ENCODE measurements at places on chromosomes 5 and 9.

GRCh38 chr5:91188755-91189154, 194.4 kb downstream of the ARRDC3 start:
- DNase-seq = no peak

DNA sequence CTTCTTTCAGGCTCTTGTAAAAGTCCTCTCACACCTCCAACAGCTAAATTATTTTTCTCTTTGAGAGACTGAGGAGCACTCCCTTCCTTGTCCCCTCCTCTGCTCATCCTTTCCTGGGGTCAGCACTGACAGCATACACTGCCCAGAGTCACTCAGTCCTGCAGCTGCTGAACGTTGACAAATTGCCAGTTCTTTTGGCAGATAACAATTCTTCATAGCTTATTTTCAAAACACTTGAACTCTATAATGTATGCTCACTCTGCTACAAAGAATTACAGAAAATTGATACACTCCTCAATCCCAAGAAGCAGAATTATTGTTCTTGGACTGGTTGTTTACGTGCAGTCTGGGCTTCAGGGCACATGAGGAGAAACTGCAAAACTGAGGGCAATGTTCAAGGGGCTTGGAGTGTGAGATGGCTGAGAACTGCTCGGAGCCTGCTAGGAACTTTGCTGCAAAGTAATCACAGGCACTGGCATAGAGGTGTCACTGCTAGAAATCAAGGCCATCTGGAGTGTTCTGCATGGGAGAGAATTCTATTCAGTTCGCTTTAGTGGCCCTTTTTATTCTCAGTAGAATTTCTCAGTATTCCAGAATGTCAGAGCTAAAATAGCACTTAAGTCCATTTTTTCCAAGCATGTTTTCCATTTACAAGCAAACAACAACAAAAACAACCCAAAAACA, 96.4 kb upstream of the SPOCK1 start:
- DNase-seq = no peak

DNA sequence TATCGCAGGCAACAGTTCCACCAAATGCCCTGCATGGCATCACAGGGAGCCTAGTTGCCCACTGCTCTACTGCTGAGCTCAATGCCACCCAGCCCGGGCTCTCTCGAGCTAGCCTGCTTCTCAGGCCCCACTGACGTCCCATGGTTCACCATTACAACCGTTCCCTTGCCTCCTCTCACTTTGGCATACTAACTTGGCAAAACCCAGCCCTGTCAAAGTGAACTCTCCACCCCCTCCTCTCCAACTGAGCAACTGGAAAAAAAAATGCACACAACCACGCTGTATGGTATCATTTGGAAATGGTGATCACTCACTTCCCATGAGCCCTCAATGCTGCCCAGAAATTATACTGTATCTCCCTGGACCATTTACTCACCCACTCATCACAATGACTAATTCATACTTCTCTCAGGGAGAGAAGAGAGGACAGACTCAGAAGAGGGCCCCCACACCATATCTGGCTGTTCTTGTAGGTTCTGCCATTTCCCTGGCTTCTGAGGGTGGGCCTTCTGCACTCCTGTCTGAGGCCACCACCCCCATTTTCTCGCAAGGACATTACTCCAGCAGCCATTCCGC, 51.4 kb upstream of the RARS1 start:
- peak; percentile 19 for DNase-seq

GRCh38 chr5:17431272-17432050, 66.6 kb upstream of the TAF11L2 start:
- no peak for DNase-seq

DNA sequence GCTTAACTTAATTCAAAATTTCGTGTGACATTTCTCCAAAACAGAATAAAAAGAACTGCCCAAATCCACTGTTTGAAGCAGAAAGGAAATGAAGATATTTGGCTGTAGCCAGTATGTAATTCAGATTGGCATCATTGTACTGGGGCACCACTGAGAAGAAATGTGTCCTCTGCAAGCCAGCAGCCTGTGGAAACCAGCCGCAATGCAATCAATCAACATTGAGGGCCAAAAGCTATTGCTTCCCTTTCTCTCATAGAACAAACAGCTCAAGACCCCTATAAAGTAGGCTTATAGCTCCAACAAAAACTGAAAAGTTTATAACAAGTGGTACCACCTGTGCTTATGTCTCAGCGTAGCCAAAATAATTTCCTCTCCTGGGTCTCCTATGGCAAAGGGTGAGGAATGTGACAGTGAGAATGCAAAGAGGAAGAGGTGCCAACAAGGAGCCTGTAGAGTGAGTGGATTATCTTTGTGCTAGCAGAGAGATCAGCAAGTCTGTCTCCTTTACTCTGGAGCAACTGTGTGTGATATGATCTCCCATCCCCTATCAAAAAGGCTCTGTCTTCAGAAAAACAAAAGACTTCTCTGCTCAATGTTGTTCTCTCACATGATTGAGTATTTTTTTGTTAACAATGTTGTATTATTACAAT, 1072.3 kb upstream of the DMAC1 start:
- DNase-seq = no peak

DNA sequence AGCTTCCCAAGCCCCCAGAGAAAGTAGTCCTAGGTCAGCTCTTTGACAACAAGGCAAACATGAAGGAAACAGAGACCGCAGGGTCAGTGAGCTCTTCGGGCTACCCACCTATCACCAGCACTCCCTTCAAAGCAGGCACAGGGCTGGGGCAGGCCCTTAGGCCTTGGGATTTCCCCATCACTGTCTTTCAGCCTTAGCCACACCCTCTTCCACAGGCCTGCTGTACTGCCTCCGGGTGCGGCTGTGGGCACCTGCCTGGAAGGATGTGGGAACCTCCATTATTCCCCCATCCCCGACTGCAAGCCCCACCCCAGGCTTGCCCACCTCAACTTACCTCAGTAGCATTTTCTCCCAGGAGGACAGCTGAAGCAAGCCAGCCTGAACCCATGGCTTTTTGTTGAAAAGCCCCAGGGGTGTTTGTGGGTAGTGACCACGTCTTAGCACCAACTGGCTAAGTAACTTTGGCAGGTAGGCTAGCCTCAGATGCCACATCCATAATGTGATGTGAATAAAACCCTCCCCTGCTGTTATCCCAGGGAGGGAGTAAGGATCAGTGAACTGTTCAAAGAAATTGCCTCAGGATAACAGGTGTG, 100.2 kb downstream of the PIK3R1 start:
- no peak for DNase-seq

GRCh38 chr5:40687321-40687720, 7.6 kb downstream of the PTGER4 start:
- DNase-seq = no peak

- DNase-seq = no peak
These were observed 79.3 kb downstream of the ARL15 start for GRCh38 chr5:54230936-54231685.

GRCh38 chr5:132484391-132484725, 6.2 kb downstream of the IRF1 start:
- DNase-seq = no peak

DNA sequence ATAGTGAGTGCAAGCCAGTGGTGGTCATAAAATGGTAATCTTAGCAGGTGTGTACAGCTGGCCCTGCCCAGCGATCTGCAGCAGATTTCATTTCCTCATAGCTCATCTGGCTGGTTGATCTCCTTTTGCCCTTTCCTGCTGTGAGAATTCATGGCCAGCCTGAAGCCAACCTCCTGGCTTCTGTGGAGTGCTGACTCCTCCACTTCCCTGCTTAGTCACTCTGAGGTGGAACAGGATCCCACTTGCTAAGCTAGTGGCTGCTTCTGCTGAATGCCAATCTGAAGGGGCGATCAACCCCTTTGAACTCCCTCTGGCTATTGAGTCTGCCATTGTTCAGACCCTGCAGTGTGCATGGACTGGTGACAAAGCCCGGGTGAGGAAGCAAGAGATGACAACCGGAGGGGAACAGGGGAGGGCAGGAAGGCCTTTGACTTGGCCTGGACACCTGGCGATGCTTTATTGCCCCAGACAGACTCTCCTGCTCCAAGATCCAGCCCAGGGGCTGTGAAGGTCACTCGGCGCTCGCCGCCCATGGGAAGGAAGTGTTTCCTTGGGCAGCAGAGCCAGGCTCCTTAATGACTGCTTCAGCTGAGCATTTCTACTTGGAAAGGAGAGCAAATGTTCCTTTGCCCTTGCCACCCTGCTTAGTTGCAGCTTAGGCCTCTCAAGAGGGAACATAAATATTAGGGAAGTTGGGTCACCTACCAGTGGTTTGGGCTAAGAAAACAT, 341.1 kb downstream of the ZSWIM6 start:
- peak; percentile 56 for DNase-seq

- DNase-seq = no peak
These were observed 165.9 kb upstream of the ELL2 start for GRCh38 chr5:96127538-96127937.

GRCh38 chr9:69197687-69198086, 23.6 kb downstream of the TJP2 start:
- no peak for DNase-seq

DNA sequence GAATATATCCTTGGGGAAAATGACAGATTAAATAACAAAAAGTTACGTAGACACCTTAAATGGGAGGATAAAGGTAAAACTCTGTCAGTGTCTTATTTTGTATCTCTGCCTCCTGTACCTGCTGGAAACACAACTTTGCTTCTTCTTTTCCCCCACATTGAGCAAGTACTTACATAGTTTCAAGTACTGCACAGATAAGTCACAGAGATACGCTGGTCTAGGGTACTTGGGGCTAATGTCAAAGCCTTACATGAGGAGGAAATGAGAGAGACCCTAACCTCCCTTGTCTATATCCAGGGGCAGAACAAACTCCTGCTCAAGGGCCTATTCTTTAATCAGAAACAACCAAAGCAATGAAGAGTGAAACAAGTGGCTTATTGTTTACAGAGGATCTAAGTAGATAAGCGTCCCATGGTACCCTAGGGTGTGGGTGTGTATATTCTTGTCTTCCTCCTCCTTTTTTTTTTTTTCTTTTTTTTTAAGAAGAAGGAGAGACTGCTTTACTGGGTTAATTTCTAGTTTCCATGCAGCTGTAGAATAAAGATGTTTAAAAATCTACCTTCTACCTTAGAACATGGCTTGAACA, 43.1 kb downstream of the ELL2 start:
- DNase-seq = no peak

- DNase-seq = peak; percentile 15
These were observed 2.9 kb downstream of the NR4A3 start for GRCh38 chr9:99824378-99825171.

- DNase-seq = no peak
These were observed 120.7 kb upstream of the RASEF start for GRCh38 chr9:83183621-83184020.

GRCh38 chr5:60836131-60836530, 7.9 kb downstream of the ELOVL7 start:
- DNase-seq = no peak

DNA sequence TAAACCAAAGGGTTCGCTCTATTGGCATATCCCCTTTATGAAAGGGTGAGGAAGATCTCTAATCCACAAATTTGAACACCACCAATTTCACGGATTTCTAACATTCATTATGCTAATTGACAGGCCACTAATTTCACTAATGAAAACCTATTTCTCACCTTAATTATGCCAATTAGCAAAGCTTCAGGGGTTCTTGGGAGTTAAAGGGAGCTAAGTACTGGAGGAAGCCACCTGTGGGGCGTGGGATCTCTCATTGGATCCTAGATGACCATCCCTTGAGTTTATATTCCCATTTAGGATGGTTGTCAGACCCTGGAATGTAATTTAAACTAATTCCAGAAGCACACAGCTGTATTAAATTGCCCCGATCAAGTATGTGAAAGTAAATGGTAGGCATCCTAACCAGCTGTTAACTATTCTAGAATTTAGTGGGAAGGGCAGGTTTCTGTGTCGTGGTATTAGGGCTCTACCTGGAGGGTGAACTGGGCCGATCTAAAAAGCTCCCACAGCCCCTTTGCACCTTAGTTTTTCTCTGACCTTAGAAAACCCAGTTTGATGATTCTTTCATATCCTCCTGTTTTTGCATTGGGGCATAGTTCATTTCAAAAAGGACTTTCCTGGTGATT, 77.1 kb downstream of the C9orf152 start:
- no peak for DNase-seq

- DNase-seq = no peak
These were observed 10.9 kb downstream of the IL12B start for GRCh38 chr5:159319363-159319762.

DNA sequence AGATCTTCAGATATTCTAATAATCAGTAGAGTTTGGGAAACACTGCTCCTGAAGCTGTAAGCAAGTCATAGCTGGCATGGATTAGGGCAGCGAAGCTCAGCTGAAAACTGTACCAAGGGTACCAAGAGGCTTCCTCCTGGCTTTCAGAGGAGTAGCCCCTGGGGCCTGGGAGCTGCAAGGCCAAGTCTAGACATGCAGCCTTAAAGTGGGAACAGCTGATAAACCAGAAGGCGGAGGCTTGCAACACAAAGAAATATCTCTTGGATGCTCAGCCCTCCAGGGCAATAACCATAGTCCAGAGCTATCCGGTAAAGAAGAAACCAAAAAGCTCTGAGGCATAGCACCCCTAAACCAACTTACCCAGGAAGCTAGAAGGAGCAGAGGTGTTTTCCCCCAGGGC, 51.5 kb downstream of the MRPS30 start:
- DNase-seq = no peak

GRCh38 chr5:29889051-29889450, 1304.4 kb upstream of the CDH6 start:
- DNase-seq = no peak

DNA sequence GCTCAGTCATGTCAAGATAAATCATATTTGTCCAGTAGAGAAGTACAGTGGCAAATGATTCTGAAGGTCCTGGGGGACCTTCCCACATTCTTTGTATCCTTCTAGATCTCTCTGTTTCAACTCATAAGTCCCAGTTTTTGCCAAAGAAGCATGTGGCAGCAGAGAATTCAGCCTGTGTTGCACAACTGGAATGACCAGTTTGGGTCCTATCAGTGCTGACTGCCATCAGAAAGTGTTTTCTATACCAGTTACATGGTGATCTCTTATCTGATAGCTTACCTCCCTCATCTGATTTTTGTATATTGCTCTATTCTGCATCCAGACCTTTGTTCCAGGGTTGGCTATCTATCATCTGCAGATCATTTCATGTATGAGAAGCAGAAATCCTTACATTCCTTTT, 21.7 kb downstream of the GM2A start:
- no peak for DNase-seq

- DNase-seq = peak; percentile 75
These were observed 5.2 kb downstream of the FGF1 start for GRCh38 chr5:142680605-142681259.

DNA sequence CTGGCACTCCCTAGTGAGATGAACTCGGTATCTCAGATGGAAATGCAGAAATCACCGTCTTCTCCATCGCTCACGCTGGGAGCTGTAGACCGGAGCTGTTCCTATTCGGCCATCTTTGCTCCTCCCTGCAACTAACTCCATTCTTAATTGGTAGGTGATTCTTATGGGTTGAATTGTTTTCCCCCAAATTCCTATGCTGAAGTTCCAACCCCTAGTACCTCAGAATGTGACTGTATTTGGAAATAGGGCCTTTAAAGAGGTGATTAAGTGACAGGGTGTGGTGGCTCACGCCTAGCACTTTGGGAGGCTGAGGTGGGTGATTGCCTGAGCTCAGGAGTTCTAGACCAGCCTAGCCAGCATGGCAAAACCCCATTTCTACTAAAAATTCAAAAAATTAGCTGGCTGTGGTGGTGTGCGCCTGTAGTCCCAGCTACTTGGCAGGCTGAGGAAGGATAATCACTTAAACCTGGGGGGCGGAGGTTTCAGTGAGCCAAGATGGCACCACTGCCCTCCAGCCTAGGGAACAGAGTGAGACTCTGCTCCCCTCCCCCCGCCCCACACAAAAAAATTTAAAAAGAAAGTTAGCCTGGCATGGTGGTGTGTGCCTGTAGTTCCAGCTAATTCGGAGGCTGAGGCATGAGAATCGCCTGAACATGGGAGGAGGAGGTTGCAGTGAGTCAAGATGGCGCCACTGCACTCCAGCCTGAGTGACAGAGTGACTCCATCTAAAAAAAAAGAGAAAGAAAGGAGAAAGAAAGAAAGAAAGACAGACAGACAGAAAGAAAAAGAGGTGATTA, 25.2 kb upstream of the FOCAD start:
- peak; percentile 5 for DNase-seq

Measured in astrocyte of the spinal cord (primary cell).